Activated CD8-positive, alpha-beta memory T cell treated with anti-CD3 and anti-CD28 coated beads for 4 hours (primary cell): ENCODE measurements at places on chromosomes 16 and 17.

GRCh38 chr16:89923640-89924296, 626 bp downstream of the TUBB3 start:
- no peak for DNase-seq

GRCh38 chr16:29022196-29022595, 37.3 kb downstream of the LAT start:
- no peak for DNase-seq

- no peak for DNase-seq
Observed at GRCh38 chr17:82301916-82302567, 15.4 kb downstream of the CD7 start.

DNA sequence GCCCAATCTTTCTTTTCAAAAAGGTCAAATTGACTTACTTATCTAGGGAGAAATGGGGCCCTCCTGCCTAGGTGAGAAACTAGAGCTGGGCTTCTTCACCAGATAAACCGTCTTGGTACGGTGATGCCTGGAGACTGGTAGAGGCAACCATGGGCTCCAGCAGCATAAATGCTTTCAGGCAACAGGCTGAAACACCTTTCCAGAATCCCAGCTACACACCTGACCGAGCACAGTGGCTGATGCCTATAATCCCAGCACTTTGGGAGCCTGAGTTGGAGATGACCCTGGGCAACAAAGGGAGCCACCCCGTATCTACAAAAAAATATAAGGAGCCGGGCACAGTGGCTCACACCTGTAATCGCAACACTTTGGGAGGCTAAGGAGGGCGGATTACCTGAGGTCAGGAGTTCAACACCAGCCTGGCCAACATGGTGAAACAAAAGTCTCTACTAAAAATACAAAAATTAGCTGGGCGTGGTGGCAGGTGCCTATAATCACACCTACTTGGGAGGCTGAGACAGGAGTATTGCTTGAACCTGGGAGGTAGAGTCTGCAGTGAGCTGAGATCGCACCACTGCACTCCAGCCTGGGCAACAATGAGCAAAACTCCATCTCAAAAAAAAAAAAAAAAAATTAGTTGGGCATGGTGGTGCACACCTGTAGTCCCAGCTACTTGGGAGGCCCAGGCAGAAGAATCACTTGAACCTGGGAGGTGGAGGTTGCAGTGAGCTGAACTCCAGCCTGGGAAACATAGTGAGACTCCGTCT, 8.0 kb downstream of the TRAF4 start:
- DNase-seq, result no peak

- no peak for DNase-seq
Observed at GRCh38 chr16:81604960-81605383, 160.4 kb downstream of the CMIP start.

- no peak for DNase-seq
Observed at GRCh38 chr17:61393550-61393903, 6.1 kb upstream of the TBX2 start.

GRCh38 chr16:26668026-26668425, 398.7 kb upstream of the C16orf82 start:
- DNase-seq, result no peak

- DNase-seq, result no peak
Observed at GRCh38 chr16:89370601-89371000, 119.8 kb downstream of the ANKRD11 start.

DNA sequence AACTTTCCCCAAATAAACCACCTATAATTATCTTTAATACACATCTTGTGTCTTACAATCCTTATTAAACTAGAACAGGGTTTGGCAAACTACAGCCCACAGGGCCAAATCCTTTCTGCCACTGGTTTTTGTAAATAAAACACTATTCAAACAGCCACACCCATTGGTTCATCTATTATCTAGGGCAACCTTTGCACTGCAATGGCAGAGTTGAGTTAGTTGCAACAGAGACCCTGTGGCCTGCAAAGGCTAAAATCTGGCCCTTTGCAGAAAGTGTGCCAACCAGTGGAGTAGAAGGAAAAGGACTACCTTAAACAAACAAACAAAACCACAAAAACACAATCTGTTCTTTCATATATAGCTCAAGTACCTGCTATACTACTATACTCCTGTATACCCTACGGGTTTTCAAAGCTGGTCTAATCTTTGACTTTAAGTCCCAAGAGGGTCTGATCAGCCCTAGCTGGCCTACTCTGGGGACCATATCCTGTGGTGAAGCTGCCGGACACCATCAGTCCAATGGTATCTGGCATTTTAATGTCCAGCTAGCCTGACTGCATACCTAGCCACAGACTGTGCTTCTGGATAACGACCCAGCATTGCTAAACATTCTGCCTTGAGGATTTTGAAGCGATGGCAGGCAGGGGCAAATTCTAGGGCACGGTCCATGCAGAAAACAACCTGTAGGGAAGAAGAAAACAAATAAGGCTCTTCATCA, 23.3 kb downstream of the CNP start:
- DNase-seq, result no peak

GRCh38 chr16:67223992-67224391, 2.9 kb upstream of the TMEM208 start:
- DNase-seq, result no peak

DNA sequence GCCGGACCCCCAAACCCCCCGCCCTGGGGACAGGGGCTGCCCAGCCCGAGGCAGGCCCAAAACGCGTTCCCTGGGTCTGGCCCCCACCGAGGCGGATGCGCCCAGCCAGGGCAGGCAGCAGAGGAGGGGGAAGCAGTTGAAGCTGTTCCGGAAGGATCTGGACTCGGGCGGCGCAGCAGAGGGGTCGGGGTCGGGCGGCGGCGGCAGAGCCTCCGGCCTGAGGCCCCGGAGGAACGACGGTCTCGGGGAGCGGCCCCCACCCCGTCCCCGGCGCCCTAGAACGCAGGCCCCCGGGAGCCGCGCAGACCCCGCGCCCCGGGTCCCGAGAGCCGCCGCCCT, 22.9 kb upstream of the ZFPM1 start:
- no peak for DNase-seq

DNA sequence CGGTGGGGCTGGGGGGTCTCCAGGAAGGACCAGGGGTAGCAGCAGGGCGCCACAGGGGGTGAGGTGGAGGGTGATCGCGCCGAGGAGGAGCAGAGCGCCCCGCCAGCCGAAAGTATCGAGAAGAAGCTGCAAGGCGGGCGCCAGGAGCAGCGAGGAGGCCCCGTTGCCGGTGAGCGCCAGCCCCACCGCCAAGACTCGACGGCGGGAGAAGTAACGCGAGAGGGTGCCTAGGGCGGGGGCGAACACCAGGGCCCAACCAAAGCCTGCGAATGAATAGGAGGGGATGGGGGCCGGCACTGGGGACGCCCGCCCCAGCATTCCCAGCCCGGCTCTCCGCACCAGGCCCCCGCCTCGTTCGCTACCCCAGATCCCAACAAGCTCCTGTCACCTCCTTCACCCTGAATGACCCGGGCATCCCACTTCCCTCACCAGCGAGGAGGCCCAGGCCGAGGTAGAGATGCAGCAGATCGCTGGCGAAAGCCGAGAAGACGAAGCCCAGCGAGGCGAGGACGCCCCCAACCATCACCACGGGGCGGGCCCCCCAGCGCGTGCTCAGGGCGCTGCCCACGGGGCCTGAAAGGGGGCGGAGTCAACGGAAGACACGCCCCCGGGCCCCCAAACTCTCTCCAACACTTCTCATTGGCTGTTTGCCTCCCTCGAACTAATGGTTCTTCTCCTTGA, 1.3 kb downstream of the SLC16A11 start:
- no peak for DNase-seq

DNA sequence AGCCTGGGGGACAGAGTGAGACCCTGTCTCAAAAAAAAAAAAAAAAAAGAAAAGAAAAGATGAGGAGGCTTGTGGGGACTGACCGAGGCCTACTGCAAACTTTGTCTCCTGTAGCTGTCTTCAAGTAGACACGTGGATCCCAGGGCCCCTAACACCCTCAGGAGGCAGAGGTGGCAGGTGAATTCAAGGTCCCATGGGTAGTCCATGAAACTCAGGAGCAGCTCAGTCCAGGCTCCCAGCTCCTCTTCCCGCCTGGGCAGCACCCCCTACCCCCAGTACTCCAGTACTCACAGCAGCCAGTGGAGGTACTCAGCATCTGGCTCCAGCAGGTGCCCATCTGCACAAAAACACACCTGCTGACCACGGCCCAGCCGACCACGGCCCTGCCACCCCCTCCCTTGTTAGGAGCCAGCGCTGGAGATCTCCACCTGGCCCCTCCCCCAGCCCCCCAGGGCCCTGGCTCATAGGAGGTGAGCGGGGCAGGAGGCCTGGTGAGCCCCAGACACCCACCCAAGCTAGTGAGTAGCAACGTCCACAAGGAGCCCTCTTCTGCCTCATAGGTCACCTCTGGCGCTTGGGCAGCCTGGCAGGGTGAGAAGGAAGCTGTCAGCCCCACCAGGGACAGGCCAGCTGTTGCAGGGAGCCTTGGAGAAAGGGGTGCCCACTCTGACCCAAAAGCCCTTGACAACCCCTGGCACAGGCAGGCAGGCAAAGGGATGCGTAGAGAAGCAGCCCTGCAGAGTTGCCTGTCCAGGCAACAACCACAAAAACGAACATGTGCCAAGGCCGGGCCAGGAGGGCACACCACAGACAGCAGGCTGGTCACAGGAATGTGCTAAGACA, 3.8 kb downstream of the MRPL38 start:
- no peak for DNase-seq

GRCh38 chr17:80604670-80605010, 60.0 kb downstream of the RPTOR start:
- DNase-seq, result no peak
